ENCODE measurements at places on chromosomes 2 and 18.

GRCh38 chr2:176501617-176502016, 232.4 kb downstream of the MTX2 start:
- no peak for DNase-seq

DNA sequence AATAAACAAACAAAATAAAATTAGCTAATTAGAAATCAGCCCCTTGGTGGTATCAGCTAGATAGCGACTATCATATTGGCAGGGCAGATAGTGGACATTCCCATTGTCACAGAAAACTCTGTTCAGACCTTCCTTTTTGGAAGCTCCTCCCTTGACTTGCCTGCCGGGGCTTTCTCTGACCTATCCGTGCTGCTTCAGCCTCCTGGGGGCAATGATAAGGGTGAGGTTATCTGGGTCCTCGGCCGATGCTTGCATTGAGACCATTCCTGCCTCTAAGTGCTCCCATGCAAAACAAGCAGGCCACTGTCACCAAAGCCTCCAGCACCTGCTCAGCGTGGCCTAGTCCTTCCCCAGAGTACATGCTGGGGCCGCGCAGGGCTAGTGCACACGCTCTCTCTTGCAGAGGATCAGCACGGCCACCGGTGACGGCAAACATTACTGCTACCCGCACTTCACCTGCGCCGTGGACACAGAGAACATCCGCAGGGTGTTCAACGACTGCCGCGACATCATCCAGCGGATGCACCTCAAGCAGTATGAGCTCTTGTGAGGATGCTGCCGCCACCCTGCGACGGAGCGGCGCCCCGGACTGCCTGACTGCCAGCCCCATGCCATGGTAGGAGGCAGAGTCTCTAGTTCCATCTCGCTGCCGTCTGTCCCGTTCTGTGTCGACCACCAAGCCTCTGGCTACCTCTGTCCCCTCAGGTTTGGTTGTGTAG, 27.4 kb downstream of the MPPE1 start:
- no peak for DNase-seq

- DNase-seq = peak; percentile 55
Measured at GRCh38 chr18:44887227-44887631, 206.5 kb downstream of the SETBP1 start.

DNA sequence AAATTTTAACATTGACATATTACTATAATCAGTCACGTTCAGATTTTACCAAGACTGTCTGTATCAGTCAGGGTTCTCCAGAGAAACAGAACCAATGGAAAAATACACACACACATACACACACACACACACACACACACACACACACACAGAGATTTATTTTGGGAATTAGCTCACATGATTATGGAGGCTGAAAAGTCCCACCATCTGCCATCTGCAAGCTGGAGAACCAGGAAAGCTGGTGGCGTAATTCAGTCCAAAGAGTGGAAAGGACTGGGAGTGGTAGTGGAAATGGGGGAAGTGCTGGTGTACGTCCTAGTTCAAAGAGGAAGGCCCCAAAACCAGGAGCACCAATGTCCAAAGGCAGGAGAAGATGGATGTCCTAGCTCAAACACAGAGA, 166.4 kb downstream of the AKAIN1 start:
- DNase-seq = no peak

DNA sequence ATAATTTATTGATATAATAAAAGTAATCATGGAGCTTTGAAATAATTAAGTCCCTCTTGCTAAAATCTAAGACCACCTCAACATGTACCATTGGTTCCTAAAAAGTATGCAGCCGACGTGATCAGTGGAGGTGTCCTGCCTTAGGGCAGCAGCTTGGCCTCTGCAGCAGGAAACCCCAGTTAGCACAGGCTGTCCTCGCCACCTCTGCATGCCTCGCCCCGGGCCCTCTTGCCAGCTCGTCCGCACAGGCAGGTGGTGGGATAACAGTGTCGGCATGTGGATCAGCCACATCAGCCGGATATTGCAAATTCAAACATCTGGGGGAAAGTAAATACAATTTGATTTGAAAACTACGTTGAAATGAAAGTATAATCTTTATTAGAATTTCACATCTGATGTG, 22.9 kb downstream of the COA5 start:
- DNase-seq = no peak

DNA sequence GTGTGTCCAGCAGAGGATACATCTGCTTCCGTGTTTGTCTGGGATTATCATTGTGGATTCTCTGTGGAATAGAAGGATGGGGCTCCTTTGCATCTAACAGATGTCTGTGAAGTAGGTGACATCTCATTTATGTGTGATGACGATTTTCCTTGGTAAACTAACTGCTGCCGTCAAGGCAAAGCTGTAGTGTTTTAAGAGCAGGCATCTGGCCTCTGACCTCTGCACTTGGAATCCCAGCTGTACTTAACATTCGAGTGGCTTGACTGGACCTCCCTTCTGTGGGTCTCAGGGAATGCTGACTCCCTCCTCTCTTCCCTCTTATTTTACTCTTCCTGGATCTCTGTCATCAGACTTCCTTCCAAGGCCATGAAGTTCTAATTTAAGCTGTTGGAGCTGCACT, 56.4 kb downstream of the DCDC2C start:
- no peak for DNase-seq

DNA sequence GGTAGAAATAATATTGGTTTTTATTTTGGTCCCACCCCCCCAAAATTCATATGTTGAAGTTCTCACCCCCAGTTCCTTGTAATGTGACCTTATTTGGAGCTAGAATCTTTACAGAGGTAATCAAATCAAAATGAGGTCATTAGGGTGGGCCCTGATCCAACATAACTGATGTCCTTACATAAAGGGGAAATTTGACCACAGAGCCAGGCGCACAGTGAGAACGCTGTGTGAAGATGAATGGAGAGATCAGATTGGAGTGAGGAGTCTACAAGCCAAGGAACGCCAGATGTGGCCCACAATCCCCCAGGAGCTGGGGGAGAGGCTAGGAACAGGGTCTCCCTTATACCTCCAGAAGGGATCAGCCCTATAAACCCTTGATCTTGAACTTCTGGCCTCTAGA, 31.6 kb upstream of the TRIB2 start:
- no peak for DNase-seq

GRCh38 chr2:46855805-46856204, 59.8 kb downstream of the MCFD2 start:
- no peak for DNase-seq

- DNase-seq = no peak
Measured at GRCh38 chr2:32787207-32787606, 159.4 kb downstream of the TTC27 start.

GRCh38 chr2:180978903-180979748, 1.3 kb upstream of the UBE2E3 start:
- peak; percentile 72 for DNase-seq

DNA sequence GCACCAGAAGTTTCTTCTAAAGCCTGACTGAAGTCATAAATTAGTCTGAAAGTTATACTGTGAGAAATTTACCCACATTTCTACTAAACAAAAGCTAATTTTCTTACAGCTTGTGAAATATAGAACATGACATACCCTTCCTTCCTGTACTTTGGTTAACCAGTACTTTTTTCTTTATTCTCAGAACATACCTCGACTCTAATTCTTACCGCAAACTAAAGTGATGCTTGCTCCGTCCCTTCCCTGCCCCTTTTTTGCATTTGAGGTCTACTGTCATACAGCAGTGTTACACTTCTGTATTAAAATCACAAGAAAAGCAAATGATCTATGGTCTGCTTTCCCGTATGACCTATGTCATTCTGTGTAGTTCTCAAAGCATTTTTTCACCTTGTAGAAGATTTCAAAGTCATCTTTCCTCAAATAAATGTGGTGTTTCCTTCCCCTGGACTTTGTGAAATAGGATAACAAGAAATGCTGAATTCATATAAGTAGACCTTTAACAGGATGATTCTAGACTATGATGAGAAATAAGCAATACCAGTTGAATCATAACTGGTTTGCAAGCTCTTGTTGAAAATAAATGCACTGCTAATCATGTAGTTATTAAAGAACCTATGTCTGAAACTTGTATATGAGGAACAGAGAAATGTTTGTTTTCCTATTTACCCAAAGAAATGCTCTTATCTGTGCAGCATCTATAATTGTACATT, 30.4 kb downstream of the CYTIP start:
- DNase-seq = no peak

DNA sequence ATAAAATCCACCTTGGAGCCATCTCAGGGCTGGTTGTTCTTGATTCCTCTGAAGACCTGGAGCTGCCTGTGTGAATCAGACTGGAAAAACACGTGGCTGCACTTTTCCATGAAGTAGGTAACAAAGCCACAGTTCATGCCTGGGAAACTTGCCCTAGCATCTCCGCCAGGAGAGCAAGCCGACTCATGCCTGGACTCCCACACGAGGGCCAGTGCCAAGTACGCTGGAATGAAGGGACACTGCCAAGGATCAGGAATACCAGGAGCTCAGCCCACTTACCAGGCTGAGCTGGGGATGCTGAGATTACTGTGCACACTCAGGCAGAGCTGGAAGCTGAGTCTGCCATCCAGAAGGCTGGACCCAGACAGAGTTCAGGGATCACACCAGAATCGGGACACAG, 10.9 kb upstream of the FHL2 start:
- DNase-seq = peak; percentile 92

GRCh38 chr2:23100406-23100805, 284.6 kb upstream of the KLHL29 start:
- DNase-seq = no peak

DNA sequence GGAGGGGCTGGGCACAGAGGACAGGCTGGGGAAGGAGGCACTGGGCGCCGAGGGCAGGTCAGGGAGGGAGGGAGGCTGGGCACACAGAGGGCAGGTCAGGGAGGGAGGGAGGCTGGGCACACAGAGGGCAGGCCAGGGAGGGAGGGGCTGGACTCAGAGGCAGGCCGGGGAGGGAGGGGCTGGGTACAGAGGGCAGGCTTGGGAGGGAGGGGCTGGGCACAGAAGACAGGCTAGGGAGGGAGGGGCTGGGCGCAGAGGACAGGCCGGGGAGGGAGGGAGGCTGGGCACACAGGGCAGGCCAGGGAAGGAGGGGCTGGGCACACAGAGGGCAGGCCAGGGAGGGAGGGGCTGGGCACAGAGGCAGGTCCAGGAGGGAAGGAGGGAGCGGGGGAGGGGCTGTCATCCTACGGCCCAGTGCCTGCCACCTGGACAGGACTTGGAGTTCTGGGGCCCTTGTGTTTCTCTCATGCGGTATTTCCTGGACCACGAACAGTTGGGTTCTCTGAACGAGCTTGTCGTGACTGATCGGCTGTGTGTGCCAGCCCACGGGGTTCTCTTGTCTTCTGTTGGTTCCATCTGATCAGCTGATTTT, 46.7 kb upstream of the KCNG2 start:
- no peak for DNase-seq

DNA sequence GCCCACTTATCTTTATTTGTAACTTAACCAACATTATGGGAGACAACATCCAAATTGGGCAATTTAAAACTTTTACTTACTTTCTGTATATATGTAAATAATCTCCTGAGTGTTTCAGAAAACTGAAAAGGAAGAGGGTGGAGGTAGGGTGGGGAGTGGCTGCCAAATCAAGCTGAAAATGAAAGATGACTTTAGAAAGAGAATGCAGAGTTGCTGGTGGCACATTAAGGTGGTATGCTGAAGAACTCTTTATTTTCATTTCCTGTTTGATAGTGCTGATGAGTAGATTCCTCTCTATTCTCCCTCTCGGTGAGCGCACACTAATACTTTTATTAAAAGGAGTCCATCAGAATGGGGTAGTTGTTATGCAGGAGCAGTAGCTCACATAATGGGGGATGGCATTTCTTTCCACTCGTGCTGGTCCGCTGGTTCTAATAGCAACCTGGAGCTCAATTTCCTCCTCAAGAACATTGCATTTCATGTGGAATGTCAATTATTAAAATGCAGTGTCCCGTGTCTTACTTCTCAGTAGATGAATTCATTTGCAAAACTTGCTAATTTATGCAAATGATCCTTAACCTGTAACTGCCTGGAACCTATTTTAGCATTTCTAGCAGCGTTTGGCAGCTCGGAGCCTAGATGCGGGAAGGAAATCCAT, 466.9 kb upstream of the HNRNPA3 start:
- DNase-seq = no peak

GRCh38 chr2:75612108-75612861, 34.3 kb upstream of the MRPL19 start:
- DNase-seq = no peak

- peak; percentile 10 for DNase-seq
Measured at GRCh38 chr18:32576296-32576916, 105.7 kb upstream of the GAREM1 start.

DNA sequence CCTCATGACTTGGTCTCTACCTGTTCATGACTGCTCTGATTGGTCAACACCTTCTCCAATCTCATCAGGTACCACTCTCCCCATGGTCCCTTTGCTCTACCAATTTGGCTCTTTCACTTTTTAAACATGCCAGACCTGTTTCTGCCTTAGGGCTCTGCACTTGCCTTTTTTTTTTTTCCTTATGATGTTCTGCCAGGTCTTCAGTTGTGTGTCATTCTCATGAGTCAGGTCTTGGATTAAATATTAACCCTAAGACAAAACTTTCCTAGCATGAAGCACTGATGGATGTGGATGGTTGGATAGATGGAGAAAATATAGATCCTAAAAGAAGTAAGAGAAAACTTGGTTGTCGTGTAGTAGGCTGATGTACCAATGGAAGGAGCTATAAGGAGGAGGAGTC, 219.3 kb downstream of the TTC32 start:
- no peak for DNase-seq

GRCh38 chr2:10059016-10059351, 15.6 kb downstream of the KLF11 start:
- DNase-seq = no peak

GRCh38 chr2:229578052-229578846, 136.1 kb downstream of the DNER start:
- no peak for DNase-seq

All from GM03348 (cell line).